ENCODE measurements at places on chromosomes 6 and 20.

GRCh38 chr6:81832304-81832703 lies 79.8 kb upstream of the TENT5A start:
- DNase-seq = no peak

- peak; percentile 8 for DNase-seq
Observed at GRCh38 chr20:35616465-35617396, 1.1 kb downstream of the SPAG4 start.

DNA sequence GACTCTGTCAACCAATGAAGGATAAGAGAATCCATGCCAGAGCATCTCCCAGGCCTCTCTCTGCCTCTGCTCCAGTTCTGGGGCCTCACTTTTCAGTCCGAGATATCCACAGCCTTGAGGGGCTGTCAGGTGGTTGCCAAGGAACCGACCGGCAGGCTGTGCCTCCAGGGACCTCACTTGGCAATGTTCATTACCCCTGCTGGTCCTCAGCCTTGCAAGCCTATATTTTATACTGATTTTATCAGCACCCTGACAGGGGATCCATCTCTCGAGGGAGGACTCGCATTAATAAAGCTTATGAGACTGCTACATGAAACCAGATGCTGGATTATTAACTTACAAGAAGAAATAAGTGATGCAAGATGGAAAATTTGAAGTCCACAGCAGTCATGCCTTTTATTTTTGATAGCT lies 39.9 kb downstream of the TMC2 start:
- DNase-seq = no peak

DNA sequence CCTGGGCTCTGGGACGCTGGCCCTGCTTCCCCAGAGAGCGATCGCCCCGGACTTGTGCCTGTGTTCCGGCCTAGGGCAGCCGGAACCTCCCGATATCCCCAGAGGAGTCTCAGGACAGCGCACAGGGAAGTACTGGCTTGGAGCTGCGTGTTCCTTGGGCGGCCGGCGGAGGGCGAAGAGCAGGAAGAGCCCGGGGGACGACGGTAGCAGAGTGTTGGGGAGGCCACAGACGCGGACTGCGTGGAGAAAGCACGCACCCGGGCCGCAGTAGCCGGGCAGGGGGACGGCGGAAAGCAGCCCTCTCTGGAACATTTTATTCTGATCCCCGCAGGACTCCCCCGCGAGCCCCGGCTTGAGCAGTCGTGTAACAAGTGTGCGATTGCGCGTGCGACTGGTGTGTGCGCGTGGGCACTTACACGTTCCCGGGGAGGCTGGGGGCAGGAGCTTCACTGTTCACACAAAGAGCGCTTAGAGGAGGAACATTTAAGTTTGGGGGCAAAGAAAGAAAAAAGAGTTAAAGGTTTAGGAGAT lies 36.1 kb downstream of the NCR2 start:
- no peak for DNase-seq

DNA sequence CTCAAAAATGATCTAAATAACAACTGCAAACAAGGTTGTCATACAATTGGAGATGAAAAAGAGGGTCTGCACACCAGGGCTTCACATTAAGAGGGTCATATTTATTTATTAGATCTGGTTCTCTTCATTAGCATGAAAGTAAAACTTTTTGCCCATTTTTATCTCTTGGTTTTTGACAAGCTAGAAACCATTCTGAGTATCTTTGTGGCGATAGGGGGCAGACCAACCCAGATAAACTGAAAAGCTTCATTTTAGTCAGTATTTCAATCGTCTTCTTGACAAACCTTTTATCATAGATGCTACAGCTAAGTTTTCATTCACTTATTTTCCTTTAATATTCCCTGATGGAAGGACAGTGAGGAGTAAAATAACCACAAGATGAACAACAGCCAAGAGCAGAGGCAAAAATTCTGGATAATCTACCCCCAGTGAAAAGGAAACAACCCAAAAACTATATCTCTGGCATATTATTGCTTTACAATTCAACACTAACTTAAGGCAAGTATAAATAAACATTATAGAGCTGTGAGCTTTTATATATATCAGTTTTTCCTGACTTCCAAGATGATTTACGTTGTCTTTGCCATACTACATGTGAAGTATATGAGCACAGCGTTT lies 45.2 kb downstream of the THEMIS start:
- DNase-seq = no peak

DNA sequence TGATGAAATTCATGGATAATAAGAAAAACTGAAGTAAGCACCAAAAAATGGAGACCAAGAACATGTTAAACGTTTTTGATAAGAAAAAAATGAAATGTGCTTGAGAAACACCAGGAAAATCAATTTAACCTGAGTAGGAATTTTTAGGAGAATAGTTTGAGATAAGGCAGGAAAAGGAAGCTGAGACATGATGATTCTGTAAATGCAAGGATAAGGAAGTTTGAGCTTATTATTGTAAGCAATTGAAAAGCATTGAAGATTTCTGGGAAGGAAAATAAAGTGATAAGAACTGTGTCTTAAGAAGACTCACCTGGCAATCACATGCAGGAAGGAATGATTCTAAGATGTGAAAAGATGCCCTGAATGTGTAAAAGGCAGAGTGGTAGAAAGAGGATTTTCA lies 66.6 kb downstream of the ALDH8A1 start:
- no peak for DNase-seq

GRCh38 chr6:126181173-126181741 lies 158.7 kb upstream of the CENPW start:
- no peak for DNase-seq

DNA sequence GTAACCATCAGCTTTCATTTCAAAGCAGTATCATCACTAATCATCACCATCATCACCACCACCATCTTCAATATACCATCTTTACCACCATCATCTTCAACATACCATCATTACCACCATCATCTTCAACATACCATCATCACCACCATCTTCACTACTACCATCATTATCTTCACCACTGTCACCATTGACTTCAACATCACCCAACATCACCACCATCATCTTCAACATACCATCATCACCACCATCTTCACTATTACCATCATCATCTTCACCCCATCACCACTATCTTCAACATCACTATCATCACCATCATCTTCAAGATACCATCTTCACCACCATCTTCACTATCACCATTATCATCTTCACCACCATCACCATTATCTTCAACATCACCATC lies 40.5 kb upstream of the FRMD1 start:
- no peak for DNase-seq

DNA sequence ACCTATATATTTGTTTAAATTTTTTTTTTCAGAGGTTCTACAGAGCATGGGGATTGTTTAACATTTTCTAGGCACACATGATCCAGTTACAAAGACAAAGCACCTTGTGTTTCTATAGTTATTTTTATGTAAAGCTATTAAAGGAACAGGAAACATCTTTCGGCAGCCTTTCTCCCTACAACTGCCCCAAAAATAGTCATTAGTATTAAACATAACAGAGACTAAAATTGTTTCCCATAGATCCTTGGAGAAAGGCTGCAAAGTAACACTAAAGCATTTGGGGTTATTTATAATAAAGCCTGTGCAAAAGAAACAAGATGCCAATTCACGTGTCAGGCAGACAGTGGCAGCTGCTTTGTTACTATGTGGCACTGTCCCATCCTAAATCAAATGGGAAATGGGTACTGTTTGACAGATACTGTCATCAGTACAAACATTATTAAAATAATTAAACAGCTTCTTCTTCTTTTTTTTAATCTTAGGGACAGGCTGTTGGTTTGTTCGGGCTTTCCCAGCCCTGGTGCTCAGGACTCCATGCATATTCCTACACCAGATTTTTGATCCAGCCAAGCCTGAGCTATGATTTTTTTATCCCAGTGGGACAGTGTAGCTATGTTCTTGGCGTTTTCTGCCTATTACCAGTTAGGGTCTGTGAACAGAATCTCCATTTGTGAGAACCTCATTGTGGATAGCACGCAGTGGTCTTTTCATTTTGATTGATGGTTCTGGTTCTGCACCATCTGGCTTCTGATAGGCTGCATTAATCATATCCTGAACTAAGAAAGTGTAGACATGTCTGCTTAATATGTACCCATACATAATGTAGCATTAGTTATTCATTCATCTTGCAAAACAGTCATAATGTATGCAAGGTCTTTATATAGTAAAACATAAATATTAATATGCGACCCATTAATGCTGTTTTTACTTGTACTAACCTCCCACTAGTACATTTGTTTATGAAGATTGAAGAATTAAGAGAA lies 460.4 kb upstream of the SOX4 start:
- DNase-seq = no peak

DNA sequence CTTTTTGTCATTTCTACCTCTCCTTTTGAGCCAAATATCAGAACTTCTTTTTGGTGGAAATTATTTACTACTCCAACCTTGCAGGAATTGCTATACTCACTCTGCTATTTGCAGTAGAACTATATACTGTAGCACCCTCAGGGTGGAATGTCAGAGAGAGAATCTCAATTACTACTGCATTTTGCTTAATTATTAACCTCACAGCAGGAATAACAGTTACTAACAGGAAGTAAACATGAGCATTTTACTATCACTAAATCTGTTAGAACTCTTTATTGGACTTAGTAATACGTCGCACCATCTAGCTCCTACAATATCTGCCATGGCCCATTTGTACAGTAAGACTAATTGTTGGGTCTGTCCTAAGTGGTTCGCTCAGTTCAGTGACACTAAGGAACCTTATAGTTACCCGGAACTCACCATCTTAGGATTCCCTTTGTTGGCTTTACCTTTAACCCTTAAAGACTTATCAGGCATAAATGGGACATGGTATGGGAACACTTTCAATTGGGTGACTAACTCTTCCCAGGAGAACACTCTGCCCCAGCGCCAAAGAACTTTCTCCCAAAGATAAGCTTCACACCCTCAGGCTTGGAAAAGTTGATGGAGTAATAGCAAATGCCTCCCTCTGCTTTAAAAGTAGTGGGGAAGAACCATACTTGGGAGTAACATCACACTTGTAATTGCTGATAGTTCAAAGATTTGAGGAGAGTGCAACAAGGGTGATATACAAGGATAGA lies 38.8 kb downstream of the PLN start:
- DNase-seq = no peak

- no peak for DNase-seq
Observed at GRCh38 chr20:18645851-18646250, 58.0 kb downstream of the DTD1 start.

GRCh38 chr20:63567386-63568169 lies 6.5 kb downstream of the HELZ2 start:
- DNase-seq = no peak

- DNase-seq = no peak
Observed at GRCh38 chr20:58287638-58288037, 21.9 kb upstream of the RAB22A start.

DNA sequence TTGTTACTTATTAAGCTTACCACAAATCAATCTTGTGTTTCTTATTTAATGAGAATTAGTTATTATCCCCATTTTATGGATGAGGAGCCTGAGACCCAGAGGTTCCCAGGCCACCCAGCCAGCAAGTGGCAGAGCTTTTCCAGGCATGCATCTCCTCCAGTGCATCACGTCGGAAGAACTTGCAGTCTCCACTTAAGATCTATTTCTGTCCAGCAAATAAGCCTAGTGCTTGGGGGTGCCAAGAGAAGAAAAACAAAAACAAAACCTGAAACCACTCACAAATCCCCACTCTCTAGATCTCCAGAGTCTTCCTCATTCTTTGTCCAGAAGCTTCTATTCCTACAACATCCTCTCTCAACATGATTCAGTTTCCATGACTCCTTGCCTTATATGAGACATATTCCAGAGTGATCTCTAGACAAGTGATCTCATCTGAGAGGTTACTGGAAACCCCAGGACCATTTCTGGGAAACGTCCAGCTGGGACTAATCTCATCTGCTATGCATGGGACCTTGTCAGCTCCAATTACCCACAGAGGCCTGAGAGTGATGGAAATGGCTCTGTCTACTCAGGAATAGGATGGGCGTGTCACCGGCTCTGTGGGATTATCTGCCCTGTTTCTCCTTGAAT lies 4.1 kb downstream of the GUCA1B start:
- no peak for DNase-seq

DNA sequence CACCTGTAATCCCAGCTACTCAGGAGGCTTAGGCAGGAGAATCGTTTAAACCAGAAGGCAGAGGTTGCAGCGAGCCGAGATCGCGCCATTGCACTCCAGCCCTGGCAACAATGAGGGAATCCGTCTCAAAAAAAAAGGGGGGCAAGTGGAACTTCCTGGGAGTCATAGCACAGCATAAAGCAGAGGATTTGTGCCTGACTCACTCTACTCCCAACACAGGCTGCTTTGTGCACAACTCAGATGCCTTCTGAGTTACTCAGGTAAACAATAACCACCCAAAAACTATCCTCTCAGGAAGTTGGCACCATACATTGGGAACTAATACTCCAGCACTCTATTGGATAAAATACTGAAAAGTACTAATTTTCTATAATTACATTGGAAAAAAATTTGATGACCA lies 2.5 kb upstream of the TMEM244 start:
- no peak for DNase-seq

- DNase-seq = no peak
Observed at GRCh38 chr6:19905584-19905983, 68.4 kb downstream of the ID4 start.

- DNase-seq = no peak
Observed at GRCh38 chr6:169216830-169217229, 36.8 kb downstream of the THBS2 start.

- DNase-seq = no peak
Observed at GRCh38 chr6:108779536-108780275, 68.5 kb upstream of the ARMC2 start.

DNA sequence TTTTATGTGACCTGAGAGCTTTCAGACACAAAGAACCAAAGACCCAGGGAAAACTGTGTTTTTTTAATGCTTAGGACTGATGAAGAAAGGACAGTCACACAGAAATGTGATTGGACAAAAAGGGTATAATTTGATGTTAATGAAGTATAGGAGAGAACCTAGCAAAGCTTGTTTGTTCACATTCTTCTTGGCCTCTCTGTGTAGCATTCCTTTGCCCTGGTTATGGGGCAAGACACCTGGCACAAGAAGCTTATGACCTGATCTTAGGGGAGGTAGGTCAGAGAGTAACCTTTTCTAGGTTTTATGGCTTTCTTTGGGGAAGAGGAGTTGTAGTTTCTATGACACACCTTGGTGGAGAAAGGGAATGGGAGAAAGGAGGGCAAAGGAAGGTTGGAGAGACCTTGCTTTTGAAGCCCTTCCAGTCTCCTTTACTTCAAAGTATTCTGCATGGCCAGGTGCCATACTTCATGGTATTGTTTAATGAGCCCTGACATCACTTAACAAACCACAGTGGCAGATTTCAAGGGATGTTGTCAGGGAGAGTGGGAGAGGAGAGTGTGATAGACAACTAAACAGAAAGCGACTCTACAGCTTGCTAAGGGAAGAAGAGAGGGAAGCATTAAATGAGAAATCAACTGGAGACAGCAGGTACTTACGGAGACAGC lies 701.8 kb upstream of the FLRT3 start:
- DNase-seq = peak; percentile 43

GRCh38 chr6:157305670-157306653 lies 17.4 kb downstream of the TMEM242 start:
- no peak for DNase-seq

DNA sequence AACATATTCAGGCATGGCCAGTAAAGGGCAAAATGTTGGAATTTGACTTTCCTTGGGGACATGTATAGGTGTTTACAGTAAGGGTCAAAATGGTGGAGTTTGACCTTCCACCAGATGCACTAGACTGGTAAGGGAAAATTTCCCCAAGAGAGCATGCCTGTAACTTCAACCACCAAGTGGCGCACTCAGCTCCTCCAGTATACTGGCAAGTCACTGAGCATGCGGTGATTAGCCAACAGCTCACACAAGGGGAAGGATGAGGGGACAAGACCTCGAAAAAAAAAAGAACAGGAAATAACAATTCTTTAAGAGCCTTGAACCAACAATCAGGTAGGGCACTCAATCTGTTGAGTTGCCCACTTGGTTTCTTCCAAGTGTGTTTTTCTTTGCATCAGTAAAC lies 140.9 kb downstream of the EYS start:
- no peak for DNase-seq

All from NCI-H1105 treated with DMSO at 0.1 percent for 48 hours (cell line).